Hepatocyte (in vitro differentiated cells): ENCODE measurements at places on chromosomes 5 and 9. TPM values are rescaled to one million over a fixed set of nuclear protein-coding genes. Genes with fewer than 3 reads are reported as not detected.

Gene ZDHHC11B
- polyA plus RNA-seq, result 1.3 and 1.9 TPM in 2 replicates

DNA sequence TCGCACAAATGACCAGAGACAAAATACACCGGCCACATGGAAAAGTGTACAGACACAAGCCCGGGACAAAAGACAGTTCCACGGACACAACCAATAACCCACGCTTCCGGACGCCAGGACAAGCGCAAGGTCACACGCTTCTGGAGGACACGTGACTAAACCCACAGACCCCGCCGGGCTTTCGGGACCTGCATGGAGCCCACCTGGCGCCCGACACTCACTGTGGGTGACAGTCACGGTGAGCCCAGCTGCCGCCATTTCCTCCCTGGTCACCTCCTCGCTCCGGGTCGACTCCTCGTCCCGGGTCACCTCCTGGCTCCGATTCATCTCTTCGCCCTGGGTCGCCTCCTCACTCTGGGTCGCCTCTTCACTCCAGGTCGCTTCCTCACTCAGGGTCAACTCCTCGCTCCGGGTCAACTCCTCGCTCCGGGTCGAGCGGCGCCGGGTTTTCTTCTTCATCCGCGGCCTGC lies 470 bp downstream of the BAG1 start:
- DNase-seq, result peak; percentile 52

Gene LRRC70
- 0.30 and 1.2 TPM in 2 replicates for polyA plus RNA-seq

- DNase-seq, result peak; percentile 23
Measured at GRCh38 chr5:160693831-160694465, 158.1 kb downstream of the ATP10B start.

- DNase-seq, result no peak
Measured at GRCh38 chr5:7053125-7053524, 339.9 kb downstream of the TENT4A start.

DNA sequence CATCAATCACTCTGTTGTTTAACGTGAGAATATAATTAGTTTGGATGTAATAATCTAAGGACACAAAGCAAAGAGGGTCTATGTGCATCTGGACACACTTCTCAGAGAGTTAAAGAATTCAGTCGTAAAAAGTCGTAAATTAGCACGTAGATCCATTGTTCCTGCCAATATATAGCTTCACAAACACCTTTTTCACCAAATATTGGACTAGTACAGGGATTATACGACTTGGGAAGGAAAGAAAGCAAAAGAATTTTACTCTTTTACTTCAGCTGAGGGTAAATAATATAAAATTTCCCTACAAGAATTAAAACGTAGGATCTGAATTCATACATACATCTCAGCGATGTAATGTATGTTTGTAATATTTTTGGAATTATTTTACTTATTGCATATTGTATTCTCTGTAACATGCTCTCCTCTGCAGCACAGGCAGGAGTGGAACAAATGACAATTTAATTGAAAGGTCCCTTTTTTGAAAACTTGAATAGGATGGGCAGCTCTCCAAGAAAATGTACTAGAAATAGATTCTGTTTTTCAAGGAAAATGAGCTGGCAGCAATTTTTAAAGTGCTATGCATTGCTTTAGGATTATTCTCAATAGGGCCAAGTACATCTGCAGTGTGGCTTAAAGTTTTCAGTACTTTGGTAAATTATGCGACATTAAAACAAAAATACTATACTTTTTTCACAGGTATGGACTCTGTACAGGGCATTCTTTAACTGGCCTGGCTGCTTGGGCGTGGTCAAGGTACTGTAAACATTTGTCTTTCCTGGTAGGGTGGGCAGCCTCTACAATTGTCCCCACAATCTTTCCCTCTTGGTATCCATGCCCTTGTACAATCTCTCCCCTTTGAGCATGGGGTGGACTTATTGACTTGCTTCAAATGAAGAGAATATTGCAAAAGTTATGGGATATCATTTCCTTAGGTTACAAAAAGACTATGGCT lies 39.7 kb upstream of the HSD17B4 start:
- DNase-seq, result no peak

DNA sequence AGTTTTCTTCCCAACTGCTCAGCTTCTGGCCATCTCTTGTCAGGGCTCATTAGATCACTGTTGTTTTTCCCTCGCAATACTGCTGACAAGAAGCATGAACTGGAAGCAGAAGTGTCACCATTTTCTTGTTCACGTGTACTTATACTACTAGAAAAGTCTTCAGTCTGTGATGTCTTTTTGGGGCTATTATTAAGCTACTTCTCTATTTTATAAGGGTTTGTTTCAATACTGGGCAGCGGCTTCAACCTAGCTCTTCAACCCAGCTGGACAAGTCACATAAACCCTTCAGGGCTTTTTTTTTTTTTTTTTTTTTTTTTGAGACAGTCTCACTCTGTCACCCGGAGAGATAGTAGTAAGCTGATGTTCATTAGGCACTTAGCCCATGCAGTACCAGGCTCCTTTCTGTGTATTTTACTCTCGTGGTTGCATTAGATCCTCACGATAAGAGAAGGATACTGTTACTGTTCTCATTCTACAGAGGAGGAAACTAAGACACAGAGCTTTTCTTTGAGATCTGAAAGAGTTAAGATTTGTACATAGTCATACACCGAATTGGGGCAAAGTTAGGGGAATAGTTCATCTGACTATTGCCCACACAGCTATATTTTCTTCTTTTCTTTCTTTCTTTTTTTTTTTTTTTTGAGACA lies 20.5 kb downstream of the RAPGEF1 start:
- DNase-seq, result no peak

- no peak for DNase-seq
Measured at GRCh38 chr9:131290767-131291370, 1.3 kb downstream of the PLPP7 start.

Gene C9orf50
- 0.86 TPM in 1 of 2 replicates, not detected in the other for polyA plus RNA-seq

- no peak for DNase-seq
Measured at GRCh38 chr5:41212935-41213334, 397 bp downstream of the C6 start.

Gene MEIKIN
- not detected in 2 replicates for polyA plus RNA-seq

DNA sequence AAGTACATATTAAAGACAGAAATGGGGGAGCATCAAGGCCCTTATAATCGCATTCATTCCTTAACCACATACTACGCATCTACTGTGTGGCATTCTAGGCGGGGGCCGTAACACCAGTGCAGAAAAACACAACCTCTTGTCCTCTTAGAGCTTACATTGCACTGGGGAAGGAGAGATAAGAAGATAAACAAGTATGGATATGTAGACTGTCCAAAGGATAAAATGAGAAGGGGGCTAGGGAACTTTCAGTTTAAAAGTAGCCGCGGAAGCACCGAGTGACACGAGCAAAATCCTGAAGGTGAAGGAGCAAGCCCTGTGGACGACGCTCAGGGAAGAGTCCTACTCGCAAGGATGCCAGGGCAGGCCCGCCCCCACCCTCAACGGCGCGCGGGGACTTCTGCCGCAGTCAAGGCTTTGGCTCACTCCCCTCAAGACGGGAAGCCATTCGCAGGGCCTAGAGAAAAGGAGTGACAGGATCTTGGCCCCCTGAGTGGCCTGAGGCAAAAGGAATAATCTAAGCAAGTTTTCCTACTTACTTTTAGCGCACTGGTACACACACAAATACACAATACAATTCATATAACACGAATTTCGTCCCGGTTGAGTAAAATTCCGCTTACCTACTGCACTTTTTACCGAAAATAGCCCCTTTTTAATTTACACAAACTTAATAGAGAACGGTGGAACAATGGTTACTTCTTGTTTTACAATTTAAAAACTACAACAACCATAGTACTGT lies 1.3 kb upstream of the NIPBL start:
- peak; percentile 65 for DNase-seq

- DNase-seq, result no peak
Measured at GRCh38 chr5:73987915-73988314, 361.9 kb downstream of the ARHGEF28 start.

- DNase-seq, result no peak
Measured at GRCh38 chr9:2341126-2341525, 280.5 kb upstream of the VLDLR start.

- no peak for DNase-seq
Measured at GRCh38 chr9:121424024-121424432, 54.0 kb upstream of the STOM start.

- DNase-seq, result peak; percentile 65
Measured at GRCh38 chr5:116947691-116948528, 373.3 kb upstream of the SEMA6A start.

Gene PCDHGC4
- polyA plus RNA-seq, result 0.15 and 0.35 TPM in 2 replicates

DNA sequence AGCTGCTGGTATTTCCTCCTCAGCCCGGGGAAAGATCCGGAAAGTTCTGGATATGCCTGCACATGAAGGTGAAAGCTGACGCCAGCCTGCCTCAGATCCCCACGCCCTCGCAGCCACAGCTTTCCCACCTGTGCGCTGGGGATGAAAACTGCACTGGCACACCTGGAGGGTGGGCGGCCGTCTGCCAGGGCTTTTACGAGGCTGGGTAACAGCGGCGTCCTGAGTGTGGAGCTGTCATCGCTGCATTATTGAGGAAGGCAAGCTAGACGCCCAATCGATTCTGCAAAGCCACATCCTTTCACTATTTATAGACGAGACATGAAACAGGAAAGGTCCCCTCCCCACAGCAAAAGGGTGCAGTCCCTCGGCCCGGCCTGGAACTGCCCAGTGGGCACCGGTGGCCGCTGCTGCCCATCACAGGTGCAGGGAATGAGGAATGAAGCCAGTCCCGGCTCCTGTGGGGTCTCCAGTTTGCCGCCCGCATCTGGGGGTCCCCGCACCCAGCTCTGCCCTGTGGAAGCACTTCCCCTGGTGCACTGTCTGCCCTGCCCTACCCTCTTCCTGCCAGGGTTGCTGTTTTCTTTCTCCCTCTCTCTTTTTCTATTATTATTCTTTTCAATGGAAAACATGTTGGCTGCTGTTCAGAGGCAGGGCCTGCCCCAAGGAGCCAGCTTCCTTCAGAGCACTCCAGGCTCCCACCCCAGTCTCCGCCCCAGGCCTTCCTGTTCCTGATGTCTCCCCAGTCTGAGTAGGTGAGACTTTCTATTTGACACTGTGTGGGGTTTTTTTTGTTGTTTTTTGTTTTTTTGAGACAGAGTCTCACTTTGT lies 7.0 kb downstream of the NOTCH1 start:
- DNase-seq, result no peak

Gene ANKRD31
- 0.19 and 0.44 TPM in 2 replicates for polyA plus RNA-seq

DNA sequence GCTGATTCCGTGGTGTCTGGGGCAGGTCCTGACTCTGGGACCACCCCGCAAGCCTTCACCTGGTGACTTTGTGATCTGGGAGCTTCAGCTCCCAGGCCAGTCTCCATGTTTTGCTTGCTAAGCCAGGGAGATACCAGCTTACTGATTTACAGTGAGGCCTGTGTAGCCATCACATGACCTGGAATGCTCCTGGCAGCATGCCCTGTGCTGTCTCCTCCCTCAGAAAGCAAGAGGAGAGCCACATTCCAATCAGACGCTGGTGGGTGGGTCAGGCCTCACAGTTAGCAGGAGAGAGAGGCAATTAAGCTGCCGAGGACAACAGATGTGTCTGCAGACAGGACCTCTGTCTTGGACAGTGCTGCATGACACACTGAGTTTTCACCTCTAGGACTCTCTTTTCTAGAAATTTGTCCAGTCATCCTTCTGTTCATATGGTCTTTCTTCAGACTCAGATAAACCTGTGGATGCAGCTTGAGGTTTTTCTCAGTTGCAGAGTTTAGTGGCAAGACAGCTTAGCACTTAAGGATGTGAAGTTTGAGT lies 24.4 kb upstream of the GRPEL2 start:
- peak; percentile 95 for DNase-seq
